ENCODE measurements at places on chromosomes 3 and 15. TPM values are rescaled to one million over a fixed set of nuclear protein-coding genes. Genes with fewer than 3 reads are reported as not detected.

Gene ZIC4
- not detected for total RNA-seq

Gene EHHADH
- total RNA-seq, result 1.9 TPM

Gene FETUB
- total RNA-seq, result 0.12 TPM

Gene VEPH1
- 0.07 TPM for total RNA-seq

Gene GREM1
- 21.2 TPM for total RNA-seq

Gene KNL1
- 6.4 TPM for total RNA-seq

Gene HRH1
- total RNA-seq, result 9.5 TPM

Gene CLDN16
- 0.06 TPM for total RNA-seq

Gene KLF15
- total RNA-seq, result 0.06 TPM

Gene GPR149
- not detected for total RNA-seq

Gene FSD2
- total RNA-seq, result not detected

Gene BDH1
- total RNA-seq, result 2.5 TPM

Gene CPN2
- total RNA-seq, result not detected

Gene KCNMB3
- 0.91 TPM for total RNA-seq

Gene SNTN
- total RNA-seq, result not detected

Gene CGNL1
- 2.0 TPM for total RNA-seq

Gene ATP6V1A
- total RNA-seq, result 18.8 TPM

Gene ANP32A
- 266 TPM for total RNA-seq

Gene STRA6
- total RNA-seq, result 62.5 TPM

Gene MYO1E
- 251 TPM for total RNA-seq

Gene EOMES
- 1.3 TPM for total RNA-seq

Gene UBXN7
- total RNA-seq, result 10.2 TPM

Gene DGKG
- total RNA-seq, result 9.0 TPM

All from A549 treated with DMSO at 1 μM for 4 hours (cell line).